GF-D8 (cell line): ENCODE measurements at places on chromosomes 2 and 18.
A peak's percentile ranks its signal among the peaks of the same experiment; 100 is the strongest.

DNA sequence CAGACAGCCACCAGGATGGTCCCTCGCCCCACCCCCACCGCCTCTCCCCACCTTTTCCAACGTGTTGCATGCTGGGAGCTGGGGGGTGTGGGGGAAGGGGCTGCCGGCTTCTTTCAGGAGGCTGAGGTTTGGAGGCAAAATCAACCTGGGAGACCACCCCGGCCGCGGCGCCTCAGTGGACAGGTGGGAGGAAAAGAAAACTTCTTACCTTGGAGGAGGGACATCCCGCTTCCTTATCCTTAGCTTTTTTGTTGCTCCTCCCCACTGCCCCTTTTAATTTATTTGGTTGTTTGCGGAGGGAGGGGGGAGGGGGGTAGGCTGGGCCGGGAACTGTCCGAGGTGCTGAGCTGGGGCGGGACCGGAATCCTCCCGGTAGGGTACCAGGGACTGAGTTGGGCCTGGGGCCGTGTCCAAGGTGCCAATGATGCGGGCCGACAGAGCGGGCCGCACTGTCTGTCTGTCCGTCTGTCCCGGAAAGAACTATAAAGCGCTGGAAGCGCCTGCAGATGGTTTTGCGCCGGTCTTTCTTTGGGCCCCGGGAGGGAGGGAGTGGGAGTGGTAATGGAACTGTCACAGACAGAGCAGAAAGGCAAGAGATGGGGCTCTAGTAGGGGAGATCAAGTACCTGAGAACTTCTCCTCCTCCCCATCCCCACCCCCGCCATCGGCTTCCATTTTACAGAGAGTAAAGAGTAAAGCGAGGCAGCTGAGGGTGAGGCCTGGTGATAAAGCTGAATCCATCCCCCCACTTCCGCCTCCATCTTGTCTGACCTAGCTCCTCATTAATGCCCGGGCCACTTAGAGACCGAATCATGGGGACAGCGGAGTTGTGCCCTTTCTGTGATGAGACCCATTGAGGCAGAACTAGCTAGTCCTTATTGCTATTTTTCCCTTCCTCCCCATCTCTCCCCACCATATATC, 2.4 kb downstream of the CDK5R2 start:
- DNase-seq: no peak

- DNase-seq: no peak
Measured at GRCh38 chr18:32122039-32122438, 30.4 kb downstream of the RNF138 start.

GRCh38 chr2:137955536-137955935, 8.7 kb upstream of the HNMT start:
- no peak for DNase-seq

DNA sequence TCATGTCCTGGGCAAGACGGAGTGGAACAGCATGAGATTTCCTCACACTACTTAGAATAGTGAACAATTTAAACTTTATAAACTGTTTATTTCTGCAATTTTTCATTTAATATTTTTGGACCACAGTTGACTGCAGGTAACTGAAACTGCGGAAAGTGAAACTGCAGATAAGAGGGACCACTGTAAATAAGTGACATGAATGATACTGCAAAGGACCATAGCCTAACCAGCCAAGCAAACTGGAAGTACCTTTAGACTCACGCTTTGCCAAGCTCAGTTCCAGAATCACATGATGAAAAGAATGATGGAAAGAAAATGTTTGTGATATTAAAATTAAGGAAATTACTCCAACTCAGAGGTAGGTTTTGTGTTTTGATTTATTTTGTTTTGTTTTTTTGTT, 94.6 kb upstream of the ITGA4 start:
- no peak for DNase-seq

- peak; percentile 8 for DNase-seq
Measured at GRCh38 chr2:11270891-11271290, 73.5 kb downstream of the ROCK2 start.

DNA sequence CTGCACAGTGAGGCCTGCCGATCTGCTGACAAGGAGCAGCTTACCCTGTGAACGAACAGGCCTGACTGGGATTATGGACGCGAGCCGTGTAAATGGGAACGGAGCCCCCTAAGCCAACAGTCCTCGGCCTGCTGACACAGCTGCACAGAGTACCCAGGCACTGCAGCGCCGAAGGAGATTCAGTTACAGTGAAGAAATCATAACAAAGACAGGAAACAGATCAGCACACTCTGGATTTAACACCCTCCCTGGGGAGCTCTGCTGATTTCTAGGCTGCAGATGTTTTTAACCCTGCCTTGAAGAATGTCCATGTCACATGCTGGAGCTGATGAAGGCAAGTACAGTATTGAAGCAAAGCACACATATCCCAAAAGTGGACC, 43.4 kb downstream of the COLEC12 start:
- peak; percentile 62 for DNase-seq

GRCh38 chr2:45647356-45647755, 4.1 kb upstream of the PRKCE start:
- no peak for DNase-seq

DNA sequence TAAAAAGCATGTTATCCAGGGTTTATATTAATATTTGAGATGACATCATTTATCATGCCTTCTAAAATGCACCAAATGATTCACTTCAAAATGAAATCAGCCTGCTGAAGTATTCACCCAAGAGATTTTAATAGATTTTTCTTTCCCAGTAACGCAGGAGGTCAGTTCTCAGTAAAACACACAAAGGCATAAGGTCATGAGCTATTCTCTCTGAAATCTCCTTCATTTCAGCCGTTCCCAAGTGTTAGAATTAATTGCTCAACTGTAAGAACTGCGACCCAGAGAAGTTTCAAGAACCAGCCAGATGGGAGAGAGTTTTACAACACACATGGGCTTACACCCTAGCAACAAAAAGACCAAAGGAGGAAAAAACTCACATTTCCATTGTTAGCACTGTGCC, 84.2 kb upstream of the PHLPP1 start:
- DNase-seq: no peak

- DNase-seq: no peak
Measured at GRCh38 chr18:61148322-61148721, 184.9 kb upstream of the CDH20 start.

DNA sequence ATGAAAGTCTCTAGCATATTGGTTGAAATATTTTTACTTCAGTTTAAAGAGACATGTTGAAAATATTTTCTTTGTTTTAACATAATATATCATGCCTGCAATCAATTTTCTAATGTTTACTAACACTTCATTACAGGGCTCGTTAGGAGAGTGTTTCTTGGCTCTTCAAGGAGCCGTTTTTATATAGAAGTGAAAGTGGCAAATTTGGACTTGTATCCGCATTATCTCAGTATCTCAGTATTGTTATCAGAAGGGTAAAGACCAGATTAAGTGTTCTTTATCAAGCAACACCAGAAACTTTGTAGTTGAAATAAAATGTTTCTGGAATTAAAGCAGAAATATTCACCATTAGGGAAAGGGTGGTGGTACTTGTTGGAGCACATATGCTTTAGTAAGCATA, 97.8 kb downstream of the BABAM2 start:
- DNase-seq: no peak

- no peak for DNase-seq
Measured at GRCh38 chr2:120472031-120472430, 126.1 kb downstream of the INHBB start.

DNA sequence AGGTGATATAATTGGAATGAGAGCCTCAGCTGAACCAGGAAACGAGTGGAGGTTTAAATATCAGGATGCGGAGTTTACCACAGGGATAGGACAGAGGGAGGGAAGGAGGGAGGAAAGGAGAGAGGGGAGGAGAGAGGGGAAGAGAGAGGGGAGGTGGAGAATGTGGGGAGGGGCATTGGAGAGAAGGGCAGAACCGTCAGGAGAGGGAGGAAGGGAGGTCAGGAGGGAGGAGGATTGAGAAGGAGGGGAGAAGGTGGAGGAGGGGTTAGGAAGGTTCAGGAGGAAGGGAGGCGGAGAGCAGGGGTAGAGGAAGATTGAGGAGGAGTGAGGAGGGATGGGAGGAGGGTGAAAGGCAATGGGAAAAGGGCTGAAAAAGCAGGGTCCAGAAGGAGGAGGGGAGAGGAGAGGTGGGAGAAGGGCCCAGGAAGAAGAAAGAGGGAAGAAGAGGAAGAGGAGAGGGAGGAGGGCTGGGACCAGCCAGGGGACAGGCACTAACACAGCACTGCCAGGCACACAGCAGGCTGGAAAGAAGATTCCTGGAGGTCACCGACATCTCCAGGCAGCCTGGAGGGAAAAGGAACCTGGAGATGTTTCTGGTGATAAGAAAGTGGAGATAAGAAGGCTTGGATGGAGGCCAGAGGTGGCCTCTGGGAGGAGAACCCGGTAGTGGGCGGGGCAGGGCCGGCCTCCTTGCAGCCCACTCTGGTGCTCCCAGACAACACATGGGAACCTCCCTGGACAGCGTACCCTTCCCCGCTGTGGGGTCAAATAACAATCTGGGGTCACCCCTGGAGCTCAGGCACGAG, 176.7 kb upstream of the SMAD2 start:
- no peak for DNase-seq

DNA sequence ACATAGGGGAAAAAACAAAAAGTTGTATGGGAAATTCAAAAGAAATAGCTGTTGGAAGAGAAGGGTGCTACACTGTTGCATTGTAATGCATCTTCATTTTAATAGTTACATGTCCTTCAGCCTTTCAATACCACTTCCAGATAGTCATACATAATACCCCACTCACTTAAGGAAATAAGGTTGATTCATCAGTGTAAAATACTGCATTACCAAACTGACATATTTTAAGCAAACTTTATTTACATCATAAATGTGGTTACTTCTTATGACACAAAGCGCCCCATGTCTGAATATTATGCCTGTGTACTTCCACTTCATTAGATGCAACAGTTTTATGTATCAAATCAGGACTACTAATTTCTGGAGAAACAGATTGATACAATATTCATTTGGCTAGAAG, 4.5 kb downstream of the RBMS1 start:
- no peak for DNase-seq

DNA sequence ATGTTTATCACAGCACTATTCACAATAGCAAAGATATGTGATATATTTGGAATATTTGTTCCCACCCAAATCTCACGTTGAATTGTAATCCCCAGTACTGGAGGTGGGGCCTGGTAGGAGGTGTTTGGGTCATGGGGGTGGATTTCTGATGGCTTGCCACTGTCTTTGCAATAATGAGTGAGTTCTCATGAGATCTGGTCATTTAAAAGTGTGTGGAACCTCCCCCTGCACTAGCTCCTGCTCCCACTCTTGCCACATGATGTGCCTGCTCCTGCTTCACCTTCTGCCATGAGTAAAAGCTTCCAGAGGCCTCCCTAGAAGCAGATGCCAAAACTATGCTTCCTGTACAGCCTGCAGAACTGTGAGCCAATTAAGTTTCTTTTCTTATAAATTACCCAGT, 72.2 kb upstream of the DYNC1I2 start:
- no peak for DNase-seq
